ENCODE measurements at places on chromosomes 2 and 18.
A peak's percentile ranks its signal among the peaks of the same experiment; 100 is the strongest.

DNA sequence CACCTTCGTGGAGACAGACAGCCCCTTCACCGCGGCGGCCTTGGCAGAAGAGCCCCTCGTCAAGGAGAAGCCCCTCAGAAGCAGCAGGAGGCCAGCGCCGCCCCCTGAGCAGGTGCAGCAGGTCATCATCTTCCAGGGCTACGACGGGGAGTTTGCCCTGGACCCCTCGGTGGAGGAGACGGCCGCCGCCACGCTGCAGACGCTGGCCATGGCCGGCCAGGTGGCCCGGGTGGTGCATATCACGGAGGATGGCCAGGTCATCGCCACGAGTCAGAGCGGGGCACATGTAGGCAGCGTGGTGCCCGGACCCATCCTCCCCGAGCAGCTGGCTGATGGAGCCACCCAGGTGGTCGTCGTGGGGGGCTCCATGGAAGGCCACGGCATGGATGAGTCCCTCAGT is 145.7 kb downstream of the PTGR3 start:
- DNase-seq: no peak

GRCh38 chr2:2848621-2849333 is 517.7 kb upstream of the MYT1L start:
- DNase-seq: no peak

- DNase-seq: no peak
Observed at GRCh38 chr2:62101886-62102285, 94.0 kb upstream of the B3GNT2 start.

DNA sequence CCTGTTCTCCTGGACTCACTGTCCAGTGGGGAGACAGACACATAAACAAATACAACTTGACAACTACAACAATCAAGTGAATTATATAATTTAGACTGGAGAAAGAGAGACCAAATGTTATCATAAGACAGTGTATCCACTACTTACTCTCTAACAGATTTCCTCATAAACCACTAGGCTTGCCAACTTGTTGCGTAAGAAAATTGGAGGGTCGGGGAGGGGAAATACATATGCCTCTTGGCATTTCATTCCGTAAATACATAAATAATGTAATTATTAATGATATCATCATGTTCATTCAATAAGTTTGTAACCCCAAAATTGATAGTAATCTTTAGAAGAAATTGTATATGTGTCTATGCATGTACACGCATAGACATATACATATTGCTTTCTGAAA is 14.9 kb downstream of the RAB6D start:
- no peak for DNase-seq

GRCh38 chr18:69127873-69128500 is 272.7 kb upstream of the DOK6 start:
- DNase-seq: no peak

GRCh38 chr2:222760301-222760897 is 88.9 kb downstream of the MOGAT1 start:
- no peak for DNase-seq

GRCh38 chr2:20185176-20186022 is 39.5 kb downstream of the SDC1 start:
- peak; percentile 89 for DNase-seq
